ENCODE measurements at places on chromosomes 13 and 19.

- DNase-seq, result no peak
Measured at GRCh38 chr13:88472316-88472715, 801.1 kb downstream of the SLITRK5 start.

GRCh38 chr13:55307909-55308308 lies 1832.8 kb upstream of the PRR20A start:
- DNase-seq, result no peak

DNA sequence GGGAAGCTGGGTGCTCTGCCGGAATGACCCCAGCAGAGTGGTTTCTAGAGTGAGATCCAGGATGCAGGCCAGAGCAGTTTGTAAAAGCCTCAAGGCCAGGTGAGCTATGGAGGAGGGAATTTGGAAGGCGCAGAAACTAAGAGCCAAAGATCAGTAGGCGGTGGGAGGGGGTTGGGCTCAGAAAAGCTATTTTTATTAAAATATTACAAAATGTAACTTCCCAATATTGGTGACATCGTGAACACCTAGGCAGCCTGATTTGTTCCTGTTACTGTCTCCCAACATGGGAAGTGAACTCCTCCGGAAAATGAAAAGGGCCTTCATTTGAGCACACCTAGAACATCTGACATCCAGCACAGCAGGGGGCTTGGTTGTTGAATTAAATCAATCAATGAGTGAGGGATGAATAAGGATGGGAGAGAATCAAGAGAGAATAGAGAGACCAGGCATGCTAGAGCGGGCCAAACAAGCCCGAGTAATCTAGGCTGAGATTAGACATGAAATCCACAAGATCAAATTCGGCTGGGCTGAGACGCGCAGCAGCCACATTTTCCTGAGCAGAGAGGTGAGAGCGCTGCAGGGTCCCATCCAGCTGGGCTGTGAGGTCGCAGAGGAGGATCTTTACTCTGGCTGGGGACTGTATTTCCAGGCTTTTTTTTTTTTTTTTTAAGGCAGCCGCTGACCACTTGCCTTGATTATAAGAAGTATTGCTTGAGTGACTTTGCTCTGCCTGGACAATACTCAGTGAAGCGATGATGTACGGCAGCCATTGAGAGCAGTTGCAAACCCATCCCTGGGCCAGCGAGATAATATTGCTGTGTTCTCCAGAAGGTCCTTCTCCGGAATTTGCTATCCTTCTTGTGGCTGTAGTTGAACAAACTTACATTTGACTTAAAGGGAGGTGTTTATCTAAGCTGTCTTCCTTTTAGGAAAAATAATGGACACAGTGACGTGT lies 178.0 kb upstream of the KL start:
- DNase-seq, result no peak

- peak; percentile 44 for DNase-seq
Measured at GRCh38 chr13:30735025-30735871, at the start of gene ALOX5AP. Gene ALOX5AP (plus strand): TSS chr13:30735543. CDS start chr13:30735606, 63 bp downstream.

DNA sequence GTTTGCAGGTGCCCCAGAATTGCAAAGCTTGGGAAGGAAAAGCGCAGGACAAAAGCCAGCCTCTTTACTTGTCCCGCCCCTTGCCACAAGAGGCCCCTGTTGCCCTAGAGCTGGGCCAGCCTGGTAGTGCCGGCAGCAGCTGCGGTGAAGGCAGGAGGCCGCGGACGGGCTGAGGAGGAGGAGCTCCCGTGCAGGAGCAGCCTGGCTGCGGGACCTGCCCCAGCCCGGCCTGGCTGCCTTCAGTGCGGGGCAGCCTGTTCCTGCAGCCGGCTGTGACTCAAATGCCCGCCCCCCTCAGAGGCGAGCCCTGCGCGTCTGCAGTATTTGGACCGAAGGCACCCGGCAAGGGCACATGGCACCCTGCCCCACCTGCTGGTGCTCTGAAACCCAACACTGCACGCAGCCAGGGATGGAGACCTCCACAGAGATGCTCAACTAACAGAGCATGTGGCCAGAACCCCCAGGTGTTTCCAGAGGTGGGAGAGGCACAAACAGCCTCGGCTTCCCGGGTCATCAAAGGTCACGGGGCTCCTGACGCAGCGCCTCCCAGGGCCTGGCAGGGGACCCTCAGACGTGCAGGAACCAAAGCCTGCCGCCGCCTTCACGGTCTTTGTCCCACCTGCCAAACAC lies 29.7 kb downstream of the NAXD start:
- DNase-seq, result peak; percentile 66

DNA sequence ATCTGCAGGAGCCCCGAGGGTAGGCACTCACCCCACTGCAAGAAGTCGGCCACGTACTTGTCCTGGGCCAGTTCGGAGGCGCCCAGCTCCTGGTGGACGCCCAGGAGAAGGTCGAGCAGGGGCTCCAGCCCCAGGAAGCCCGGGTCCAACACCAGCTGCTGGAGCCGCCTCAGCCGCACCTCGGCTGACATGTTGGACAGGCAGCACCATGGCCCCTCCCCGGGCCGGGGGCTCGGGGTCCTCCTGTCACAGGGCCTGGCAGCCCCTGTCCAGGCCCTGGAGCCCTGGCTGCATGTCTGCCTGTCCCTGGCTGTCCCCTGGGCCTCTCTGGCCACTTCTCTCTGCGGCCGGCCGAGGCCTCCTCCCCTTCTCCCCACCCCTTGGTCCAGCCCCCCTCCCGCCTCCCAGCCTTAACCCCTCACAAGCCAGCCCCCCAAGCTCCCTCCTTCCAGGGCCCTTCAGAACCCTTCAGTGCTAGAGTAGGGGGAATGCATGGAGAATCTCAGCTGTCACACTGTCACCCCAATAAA lies at the start of gene DMPK:
DMPK (minus strand) TSS at position 329 of the 530 bp plus-strand sequence; CDS start at position 191, 138 bp downstream.
- DNase-seq, result no peak

- DNase-seq, result no peak
Measured at GRCh38 chr13:102901056-102901455, 55.2 kb downstream of the ERCC5 start.

GRCh38 chr19:44737238-44738071 lies 11.1 kb upstream of the BCL3 start:
- DNase-seq, result peak; percentile 10

DNA sequence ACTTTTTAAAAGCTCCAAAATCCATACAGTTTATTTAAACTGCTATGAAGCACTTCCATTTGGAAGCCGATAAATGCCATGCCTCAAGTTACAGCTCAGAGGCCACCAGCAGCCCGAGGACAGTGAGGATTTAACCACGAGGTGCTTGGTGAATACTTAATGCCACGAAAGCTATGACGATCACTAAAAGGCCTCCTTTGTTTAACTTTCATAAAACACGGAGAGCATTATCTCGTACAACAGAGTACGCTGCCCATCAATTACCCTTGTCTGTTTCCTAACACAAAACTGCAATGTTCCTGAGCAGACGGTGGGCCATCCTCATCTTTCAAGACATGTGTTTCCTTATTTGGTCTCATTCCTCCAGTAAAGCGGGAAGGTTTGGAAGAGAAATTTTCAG lies 58.4 kb downstream of the PEPD start:
- no peak for DNase-seq

- no peak for DNase-seq
Measured at GRCh38 chr19:44987148-44987675, 14.1 kb upstream of the RELB start.

DNA sequence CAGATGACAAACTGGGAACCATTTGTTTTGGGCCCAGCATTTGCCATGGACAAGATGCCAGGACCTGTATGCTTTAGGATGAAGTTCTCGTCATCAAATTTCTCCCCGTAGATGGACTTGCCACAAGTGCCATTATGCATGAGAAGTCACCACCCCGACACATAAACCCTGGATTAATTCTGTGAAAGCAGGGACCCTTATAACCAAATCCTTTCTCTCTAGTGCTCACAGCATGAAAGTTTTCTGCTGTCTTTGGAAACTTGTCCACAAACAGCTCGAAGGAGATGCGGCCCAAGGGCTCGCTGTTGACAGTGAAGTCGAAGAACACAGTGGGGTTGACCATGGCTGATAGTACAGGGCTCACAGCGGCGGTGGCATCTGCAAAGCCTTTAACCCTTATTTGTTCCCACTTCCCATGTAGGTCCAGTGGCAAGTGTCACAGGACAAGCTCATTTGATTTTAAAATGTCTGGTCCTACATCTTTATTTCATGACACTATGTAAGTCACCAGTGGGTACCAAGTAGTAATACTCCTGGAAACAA lies 75.2 kb upstream of the MIR17HG start:
- DNase-seq, result no peak

DNA sequence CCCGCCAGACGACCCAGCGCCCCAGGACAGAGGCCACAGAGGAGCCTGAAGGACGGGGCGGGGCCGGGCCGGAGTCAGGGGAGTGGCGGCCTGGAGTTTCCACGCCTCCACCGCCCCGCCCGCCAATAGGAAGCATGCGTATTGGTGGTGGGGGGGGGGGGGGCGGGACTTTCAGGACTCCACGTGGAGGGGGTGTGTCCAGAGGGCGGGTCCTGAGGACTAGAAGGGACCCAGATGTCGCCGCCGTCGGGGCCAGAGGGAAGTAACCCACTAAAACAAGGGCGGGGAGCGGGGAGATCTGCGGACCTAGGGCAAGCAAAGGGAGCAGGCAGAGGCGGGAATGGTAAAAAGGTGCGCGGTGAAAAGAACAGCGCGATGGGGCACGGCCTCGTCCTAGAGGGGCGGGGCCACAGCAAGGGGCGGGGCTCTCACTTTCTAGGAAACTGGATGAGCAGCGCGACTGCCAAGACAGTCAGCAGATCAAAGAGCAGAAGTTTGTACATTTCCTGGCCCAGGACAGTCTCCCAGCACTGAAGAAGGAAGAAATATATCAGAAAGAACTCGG lies 2.8 kb upstream of the LENG1 start:
- peak; percentile 95 for DNase-seq

GRCh38 chr13:50706505-50706904 lies 137.0 kb downstream of the DLEU7 start:
- no peak for DNase-seq

GRCh38 chr13:97798171-97798821 lies 155.2 kb upstream of the IPO5 start:
- no peak for DNase-seq

DNA sequence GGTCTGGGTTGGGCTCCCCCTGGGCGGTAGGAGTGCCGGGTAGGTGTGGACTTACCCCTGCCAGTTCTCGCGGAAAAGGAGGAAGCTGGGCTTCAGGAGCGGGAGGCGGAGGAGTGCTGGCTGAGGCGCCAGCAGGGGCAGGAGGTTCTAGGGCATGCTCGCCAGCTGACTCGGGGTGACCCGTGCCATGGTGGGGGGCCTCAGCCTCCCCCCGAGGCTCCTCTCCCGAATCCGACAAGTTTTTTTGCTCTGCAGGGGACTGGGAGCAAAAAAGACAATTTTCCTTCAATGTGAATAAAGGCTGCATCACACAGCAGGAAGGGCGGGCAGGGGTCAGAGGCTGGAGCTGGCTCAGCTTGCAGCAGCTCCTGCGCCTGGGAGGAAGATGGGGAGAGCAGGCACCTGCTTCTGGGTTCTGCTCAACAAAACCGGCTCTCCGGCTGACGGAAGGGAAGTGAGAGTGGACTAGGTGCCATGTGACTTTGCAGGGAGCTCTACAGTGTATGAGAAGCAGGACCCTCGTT lies 26.5 kb downstream of the RANBP3 start:
- DNase-seq, result no peak

DNA sequence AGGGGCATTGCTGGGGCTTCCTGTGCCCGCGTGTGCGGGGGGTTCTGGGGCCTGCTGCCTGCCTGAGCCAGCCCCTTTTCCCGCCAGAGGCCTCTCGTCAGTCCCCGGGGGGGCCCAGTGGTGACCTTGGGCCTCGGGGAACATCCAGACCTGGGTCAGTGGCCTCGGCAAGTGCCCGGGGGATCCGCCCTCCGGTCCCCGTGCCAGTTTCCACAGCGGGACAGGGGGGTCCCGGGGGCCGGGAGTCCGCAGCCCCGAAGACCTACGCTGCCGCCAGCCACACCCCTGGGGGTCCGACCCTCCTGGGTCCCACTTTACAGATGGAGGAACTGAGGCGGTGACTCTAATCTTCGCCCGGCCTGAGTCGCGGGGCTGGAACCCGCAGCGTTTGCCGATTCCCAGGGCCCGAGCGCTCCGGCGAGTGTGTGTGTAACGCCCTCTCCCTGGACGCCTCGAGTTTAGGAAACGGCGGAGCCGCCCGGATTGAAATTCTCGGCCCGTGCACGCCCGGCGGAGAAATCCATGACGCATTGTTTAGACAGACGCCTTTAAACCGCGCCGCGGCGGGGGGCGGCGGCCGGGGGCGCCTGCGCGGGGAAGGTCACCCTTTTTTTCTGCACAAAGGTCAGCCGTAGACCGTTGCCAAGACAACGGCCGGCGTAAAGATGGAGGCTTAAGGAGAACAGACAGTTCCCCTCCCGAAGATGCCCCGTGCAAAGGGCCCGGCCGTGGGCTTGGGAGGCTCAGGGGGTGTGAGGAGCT lies 39.3 kb downstream of the EFNA2 start:
- DNase-seq, result peak; percentile 56

GRCh38 chr19:2050991-2051772 lies at the start of gene MKNK2:
Gene MKNK2 (minus strand): TSS chr19:2051244. CDS start chr19:2050851, 393 bp downstream.
- peak; percentile 94 for DNase-seq

DNA sequence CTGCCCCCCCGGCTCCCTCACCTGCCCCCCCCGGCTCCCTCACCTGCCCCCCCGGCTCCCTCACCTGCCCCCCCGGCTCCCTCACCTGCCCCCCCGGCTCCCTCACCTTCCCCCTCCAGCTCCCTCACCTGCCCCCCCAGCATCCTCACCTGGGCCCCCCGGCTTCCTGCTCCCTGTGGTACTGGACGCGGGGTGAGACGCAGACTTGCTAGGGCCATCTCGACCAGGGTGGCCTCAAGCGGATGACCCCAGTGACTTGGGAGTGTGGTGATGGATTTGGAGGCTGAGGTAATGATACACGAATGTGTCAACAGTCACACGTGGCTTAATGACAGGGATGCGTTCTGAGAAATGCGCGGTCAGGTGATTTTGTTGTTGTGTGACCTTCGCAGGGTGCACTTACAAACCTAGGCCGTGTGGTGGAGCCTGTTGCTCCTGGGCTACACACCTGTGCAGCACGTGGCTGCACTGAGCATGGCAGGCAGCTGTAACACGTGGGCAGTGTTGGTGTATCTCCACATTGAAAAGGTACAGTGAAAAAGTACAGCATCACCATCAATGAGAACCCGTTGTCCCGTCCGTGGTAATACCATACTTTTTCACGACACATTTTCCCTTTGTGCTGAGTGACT lies 197.8 kb downstream of the TEX29 start:
- DNase-seq, result no peak

- DNase-seq, result peak; percentile 14
Measured at GRCh38 chr19:1082928-1083816, 12.0 kb downstream of the POLR2E start.

- DNase-seq, result no peak
Measured at GRCh38 chr13:49098771-49099512, 121.2 kb upstream of the MLNR start.

GRCh38 chr13:75993241-75993640 lies 357.1 kb downstream of the LMO7 start:
- DNase-seq, result no peak

GRCh38 chr13:42681326-42682100 lies 99.9 kb upstream of the FAM216B start:
- no peak for DNase-seq

DNA sequence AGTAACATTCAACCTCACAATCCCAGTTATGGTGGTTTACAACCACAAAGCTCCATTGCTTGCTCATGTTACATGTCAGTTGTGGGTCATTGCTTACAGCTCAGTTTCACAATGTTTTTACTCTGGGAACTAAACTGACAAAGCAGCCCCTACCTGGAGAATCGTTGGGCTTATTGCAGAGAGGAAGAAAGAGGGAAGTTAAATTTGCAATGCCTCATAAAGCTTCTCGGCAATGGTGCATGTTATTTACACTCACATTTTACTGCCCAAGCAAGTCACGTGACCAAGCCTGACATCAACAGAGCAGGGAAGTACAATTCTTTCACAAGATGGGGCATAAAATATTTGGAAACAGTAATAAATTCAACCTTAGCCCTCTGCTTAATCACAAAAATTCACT lies 441.6 kb downstream of the TDRD3 start:
- no peak for DNase-seq
